ENCODE measurements at places on chromosomes 16 and 17.

- no peak for DNase-seq
These were observed 21.3 kb upstream of the EMP2 start for GRCh38 chr16:10601444-10602408.

- no peak for DNase-seq
These were observed 40.2 kb upstream of the CLEC18A start for GRCh38 chr16:69910964-69911363.

GRCh38 chr17:79785900-79786810 lies 8.2 kb downstream of the CBX2 start:
- no peak for DNase-seq

- DNase-seq = no peak
These were observed 10.7 kb downstream of the CTC1 start for GRCh38 chr17:8237175-8237574.

DNA sequence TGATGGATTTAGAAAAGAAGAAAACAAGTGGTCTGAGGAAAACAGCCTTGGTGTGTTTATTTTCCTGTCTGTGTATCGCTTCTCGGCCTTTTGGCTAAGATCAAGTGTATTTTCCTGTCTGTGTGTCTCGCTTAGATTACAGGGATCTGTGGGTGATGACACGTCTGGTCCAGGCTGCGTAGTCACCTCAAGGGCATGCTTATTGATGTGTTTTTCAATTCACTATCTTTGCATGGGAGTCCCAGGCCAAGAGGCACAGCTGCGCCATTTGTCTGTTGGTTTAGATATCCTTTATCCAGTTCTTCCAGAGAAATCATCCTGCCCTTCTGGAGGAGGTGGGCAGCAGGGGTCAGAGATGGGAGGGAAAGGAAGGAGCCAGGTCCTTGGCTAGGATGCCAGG lies 47.1 kb upstream of the STH start:
- DNase-seq = no peak

DNA sequence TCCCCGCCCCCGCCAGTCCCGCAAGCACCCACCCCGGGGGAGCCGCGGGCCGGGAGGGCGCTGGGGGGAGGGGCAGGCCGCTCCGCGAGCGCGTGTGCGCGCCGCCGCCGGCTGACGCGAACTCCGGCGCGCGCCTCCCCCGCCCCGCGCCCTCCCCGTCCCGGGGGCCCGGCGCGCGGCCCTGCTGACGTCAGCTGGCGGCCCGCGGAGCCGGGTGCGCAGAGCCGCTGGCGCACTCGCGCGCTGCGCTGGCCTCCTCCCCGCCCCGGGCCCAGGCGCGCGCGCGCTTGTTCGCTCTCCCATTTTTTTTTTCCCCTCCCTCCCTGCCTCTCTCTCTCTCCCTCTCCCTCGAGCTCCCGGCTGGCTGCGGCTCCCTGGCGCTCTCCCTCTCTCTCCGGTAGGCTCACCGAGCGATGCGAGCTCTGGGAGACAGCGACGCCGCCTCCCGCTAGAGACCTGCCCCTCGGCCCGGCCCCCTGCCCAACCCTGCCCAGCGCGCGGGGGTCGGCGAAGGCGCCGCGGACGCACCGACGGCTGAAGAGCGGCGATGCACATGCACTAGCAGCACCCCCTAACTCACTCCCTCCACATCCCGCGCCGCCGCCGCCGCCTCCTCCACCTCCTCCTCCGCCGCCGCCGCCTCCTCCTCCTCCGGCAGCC lies at the start of gene GNAO1:
Gene GNAO1 (plus strand): TSS at position 334 of the 660 bp plus-strand sequence. CDS start 747 bp downstream, outside the sequence.
- peak; percentile 76 for DNase-seq

GRCh38 chr17:15092762-15093161 lies 172.4 kb downstream of the PMP22 start:
- DNase-seq = peak; percentile 26

DNA sequence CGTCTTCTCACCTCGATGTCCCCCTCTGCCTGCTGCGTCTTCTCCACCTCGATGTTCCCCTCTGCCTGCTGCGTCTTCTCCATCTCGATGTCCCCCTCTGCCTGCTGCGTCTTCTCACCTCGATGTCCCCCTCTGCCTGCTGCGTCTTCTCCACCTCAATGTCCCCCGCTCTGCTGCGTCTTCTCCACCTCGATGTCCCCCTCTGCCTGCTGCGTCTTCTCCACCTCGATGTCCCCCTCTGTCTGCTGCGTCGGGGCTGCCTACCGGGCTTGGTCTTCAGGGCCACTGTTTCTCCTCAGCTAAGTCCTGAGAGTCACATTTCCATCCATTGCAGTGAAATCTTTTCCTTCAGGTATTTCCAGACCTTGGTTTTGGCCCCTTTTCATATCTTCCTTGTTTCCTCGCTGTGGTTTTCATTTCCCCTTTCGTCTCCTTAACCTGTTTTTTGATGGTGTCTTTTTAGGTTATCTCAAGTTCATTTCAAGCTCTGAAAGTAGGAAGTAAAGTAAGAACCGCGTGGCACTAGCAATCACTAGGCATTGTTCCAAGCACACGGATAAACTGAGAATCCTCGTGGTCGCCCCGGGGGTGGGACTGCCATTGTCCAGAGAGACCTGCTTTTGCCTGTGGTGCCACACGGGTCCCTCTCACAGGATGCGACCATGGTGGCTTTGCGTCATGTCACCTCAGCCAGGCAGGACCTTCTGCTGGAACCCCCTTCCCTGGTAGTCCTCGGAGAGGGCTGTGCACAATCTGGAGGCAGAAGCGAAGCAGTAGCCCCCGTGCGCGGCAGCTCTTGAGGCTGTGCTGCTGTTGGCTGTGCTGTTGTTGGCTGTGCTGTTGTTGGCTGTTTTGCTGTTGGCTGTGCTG lies 9.5 kb upstream of the ZNF750 start:
- no peak for DNase-seq

GRCh38 chr16:87368029-87368770 lies 15.4 kb downstream of the FBXO31 start:
- DNase-seq = no peak

- peak; percentile 94 for DNase-seq
These were observed 47.7 kb downstream of the ZFHX3 start for GRCh38 chr16:73000020-73000906.

GRCh38 chr16:53912155-53912554 lies 208.2 kb downstream of the FTO start:
- no peak for DNase-seq

- DNase-seq = peak; percentile 61
These were observed 20.0 kb upstream of the RNF135 start for GRCh38 chr17:30950669-30951399.

- DNase-seq = peak; percentile 68
These were observed 618 bp downstream of the TRIM47 start for GRCh38 chr17:75877752-75878173.

DNA sequence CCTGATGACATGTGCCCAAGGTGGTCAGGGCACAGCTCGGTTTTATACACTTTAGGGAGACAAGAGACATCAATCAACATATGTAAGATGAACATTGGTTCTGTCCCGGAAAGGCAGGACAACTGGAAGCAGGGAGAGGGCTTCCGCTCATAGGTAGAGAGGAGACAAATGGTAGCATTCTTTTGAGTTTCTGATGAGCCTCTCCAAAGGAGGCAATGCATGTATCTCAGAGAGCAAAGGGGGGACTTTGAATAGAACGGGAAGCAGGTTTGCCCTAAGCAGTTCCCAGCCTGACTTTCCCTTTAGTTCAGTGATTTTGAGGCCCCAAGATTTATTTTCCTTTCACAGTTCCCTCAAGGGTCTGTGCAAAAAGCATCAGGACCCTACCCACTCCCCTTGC lies 172.4 kb upstream of the TNRC6C start:
- DNase-seq = no peak

- DNase-seq = no peak
These were observed 65.9 kb downstream of the TUBD1 start for GRCh38 chr17:59826706-59827453.

DNA sequence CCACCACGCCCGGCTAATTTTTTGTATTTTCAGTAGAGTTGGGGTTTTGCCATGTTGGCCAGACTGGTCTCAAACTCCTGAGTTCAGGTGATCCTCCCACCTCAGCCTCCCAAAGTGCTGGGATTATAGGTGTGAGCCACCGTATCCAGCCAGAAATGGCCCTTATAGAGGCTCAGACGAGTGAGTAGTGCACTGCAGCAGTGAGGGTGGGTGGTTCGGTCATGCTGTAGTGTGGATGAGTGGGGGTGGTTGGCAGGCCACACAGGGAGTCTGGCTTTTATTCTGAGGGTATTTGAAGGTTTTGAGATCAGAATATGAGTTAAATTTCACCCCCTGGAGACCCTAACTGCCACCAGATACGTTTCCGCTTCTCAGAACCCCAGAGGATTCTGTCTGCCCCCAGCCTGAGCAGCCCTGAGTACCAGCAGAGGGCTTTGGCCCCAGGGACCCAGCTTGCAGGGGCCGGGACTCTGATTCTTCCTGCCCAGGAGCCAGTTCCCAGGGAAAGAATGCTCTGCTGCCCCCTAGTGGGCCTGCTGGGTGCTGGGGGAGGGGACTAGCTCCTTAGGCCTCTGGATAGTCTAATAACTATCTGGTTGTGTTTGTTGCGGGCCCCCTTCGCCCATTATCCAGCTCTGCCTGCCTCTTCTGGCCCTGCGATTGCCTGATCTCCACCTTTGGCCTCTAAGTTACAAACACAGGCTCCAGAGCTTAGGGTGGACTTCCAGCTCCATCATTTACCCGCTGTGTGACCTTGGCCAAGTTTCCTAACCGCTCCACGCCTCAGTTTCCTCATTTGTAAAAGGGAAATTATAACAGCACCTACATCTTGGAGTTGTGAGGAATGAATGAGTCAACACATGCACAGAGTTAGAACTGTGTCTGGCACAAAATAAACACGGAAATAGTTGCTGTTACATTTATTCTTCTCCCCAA lies 2.0 kb downstream of the ZNF771 start:
- DNase-seq = peak; percentile 75
